ENCODE measurements at places on chromosomes 7 and 10. TPM values are rescaled to one million over a fixed set of nuclear protein-coding genes. Genes with fewer than 3 reads are reported as not detected.

HDAC9 gene
- 0.17 TPM for total RNA-seq

SH2D4B gene
- 0.06 TPM for total RNA-seq

ZNF746 gene
- 19.3 TPM for total RNA-seq

TMEM196 gene
- total RNA-seq, result not detected

GPR37 gene
- total RNA-seq, result 0.73 TPM

AGR2 gene
- total RNA-seq, result 133 TPM

SLC16A12 gene
- total RNA-seq, result 0.45 TPM

CPEB3 gene
- total RNA-seq, result 0.46 TPM

GSTO2 gene
- total RNA-seq, result 1.5 TPM

SEPTIN7 gene
- 210 TPM for total RNA-seq

LBX1 gene
- not detected for total RNA-seq

WAC gene
- 66.9 TPM for total RNA-seq

HMX2 gene
- total RNA-seq, result not detected

COL17A1 gene
- total RNA-seq, result 1.7 TPM

HOXA5 gene
- total RNA-seq, result 5.1 TPM

ENTPD1 gene
- total RNA-seq, result 0.07 TPM

NXPH1 gene
- total RNA-seq, result not detected

TEX47 gene
- total RNA-seq, result not detected

CALML5 gene
- not detected for total RNA-seq

EN2 gene
- total RNA-seq, result 0.83 TPM

TAS2R4 gene
- total RNA-seq, result 0.11 TPM

EGR2 gene
- total RNA-seq, result 0.29 TPM

MNX1 gene
- total RNA-seq, result 4.6 TPM

GHRHR gene
- not detected for total RNA-seq

TAS2R41 gene
- total RNA-seq, result not detected

OR2A42 gene
- not detected for total RNA-seq

SDK1 gene
- total RNA-seq, result 0.53 TPM

Data from A549 treated with AZD2906 at 1 μM for 4 hours (cell line).